ENCODE measurements at places on chromosomes 1 and 21.
A peak's percentile ranks its signal among the peaks of the same experiment; 100 is the strongest.

GRCh38 chr21:24014381-24014780, 1592.9 kb downstream of the MRPL39 start:
- no peak for DNase-seq

- no peak for DNase-seq
Observed at GRCh38 chr1:94304553-94304952, 67.2 kb upstream of the ARHGAP29 start.

GRCh38 chr1:243667591-243667990, 182.5 kb downstream of the AKT3 start:
- DNase-seq: no peak

GRCh38 chr1:5828308-5828935, 163.8 kb downstream of the NPHP4 start:
- no peak for DNase-seq

GRCh38 chr1:2429780-2430591, 17.6 kb upstream of the PEX10 start:
- DNase-seq: no peak

GRCh38 chr1:228666686-228667623, 68.3 kb upstream of the RHOU start:
- no peak for DNase-seq

GRCh38 chr1:60842304-60842703, 240.1 kb upstream of the NFIA start:
- DNase-seq: no peak

- no peak for DNase-seq
Observed at GRCh38 chr1:41418857-41419583, 57.8 kb downstream of the FOXO6 start.

DNA sequence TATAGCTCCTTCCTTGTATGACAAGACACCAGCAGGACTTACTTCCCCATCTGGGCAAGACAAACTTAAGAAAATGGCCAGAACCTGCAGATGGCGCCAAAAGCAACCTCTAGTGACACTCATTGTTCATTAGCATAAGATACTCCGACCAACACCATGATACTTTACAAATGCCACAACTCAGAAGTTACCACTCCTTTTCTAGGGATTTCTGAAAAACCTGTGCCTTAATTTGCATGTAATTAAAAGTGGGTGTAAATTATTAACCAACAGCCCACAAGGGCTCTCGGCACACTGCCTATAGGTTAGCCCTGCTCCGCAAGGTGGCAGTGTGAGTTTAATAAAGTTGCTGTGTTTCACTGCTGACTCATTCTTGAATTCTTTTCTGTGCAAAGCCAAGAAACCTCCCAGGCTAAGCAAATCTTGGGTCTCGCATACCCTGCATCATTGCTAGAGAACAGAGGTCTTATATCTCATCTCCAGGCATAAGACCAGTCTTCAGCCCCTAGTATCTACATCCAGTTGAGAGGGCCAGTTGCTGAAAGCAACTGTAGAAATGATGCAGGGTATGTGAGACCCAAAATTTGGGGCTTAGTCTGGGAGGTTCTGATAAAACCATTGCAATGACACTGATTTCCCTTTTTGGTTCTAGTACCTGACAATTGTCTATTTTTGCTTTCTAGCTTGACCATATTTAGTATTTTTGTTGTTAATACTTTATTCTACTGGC, 86.4 kb downstream of the FAF1 start:
- DNase-seq: peak; percentile 19

DNA sequence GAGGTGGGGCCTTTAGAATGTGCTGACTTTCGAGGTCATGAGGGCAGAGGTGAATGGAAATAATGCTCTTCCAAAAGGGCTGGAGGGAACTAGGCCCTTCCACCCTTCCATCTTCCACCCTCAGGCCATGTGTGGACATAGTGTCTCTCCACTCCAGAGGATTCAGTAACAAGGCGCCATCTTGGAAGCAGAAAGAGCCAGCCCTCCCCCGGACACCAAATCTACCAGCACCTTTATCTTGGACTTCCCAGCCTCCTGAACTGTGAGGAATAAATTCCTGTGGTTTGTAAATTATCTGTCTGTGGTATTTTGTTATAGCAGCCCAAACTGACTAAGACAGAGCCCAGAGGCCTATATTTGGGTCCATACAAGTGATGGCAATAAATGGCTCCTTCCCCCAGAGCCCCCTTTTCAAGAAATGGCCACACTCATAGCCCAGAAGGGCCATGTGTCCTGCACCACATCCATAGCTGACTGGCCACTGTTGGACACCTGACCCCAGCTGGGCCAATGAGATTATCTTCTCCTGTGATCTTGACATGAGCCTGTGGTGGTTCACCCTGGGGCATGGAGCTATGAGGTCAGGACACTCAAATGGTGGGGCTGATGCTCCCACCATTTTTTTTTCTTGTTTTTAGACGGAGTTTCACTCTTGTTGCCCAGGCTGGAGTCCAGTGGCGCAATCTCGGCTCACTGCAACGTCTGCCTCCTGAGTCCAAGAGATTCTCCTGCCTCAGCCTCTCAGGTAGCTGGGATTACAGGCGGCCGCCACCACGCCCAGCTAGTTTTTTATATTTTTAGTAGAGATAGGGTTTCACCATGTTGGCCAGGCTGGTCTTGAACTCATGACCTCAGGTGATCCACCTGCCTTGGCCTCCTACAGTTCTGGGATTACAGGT, 114.9 kb downstream of the RRAGC start:
- DNase-seq: no peak

- no peak for DNase-seq
Observed at GRCh38 chr1:152397474-152397873, 16.6 kb downstream of the CRNN start.

DNA sequence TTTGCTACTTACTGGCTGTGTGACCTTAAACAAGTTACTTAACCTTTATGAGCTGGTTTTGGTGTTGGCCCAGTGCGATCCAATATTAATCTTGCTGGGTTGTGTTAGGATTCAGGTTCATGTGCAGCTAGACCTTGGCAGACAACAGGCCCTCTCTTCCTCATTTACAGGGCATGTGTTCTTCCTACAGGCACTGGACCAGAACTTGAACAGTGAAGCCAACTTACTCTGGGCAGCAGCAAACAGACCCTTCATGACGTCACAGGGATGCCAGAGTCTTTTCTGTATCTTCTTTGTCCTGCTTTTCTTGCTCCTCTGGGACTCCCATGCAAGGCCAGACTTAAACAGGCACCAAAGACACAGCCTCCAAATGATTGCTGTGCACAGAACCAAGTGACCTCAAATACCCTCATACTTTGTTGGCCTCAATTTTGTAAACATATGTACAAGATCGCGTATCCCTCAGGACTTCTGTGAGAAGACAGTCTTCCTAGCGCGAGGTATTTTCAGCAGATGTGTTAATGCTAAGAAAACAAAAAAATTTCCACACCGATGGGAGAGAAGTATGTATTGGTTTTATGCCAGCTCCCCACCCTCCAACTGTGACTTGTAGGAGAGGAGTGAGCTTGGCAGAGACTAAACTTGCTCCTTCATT, 73.7 kb downstream of the URB2 start:
- DNase-seq: no peak

GRCh38 chr1:217539510-217539909, 91.4 kb downstream of the GPATCH2 start:
- DNase-seq: no peak

- DNase-seq: peak; percentile 10
Observed at GRCh38 chr1:198713081-198713480, 74.2 kb downstream of the PTPRC start.

DNA sequence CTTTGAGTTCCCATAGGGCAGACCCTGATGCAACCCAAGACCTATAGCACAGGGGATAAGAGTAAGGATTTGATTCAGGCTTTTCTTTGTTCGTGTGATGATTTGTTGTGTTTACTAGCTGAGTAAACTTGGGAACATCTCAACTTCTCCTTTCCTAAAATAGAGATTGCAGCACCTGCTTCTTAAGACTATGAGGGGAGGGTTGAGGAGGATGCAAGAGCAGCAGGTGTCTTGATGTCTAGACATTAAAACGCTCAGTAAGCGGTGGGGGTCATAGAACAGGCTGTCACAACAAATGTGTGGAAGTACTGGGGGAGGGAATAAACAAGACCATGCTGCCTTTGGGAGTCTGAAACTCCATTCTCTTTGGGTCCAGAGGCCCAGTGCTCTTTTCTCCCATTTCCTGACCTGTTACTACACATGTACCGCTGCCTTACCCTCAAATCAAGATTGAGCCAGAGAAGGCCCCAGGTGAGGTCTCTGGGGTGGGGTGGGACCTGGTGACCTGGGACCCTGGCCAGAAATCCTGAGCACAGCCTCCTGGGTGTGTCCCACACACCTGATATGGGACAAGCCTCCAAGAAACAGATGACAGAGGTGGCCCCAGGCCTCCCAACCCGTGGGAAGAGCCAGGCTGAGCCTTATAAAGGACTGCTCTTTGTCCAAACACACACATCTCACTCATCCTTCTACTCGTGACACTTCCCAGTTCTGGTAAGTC, at the start of gene S100A7A:
TSS of gene S100A7A (plus strand) at position 671 of the 721 bp plus-strand sequence. CDS start 1,563 bp downstream, outside the sequence.
- no peak for DNase-seq

GRCh38 chr21:39010629-39011404, 172.4 kb downstream of the PSMG1 start:
- DNase-seq: no peak

GRCh38 chr1:245802941-245803665, 648.3 kb downstream of the KIF26B start:
- no peak for DNase-seq

DNA sequence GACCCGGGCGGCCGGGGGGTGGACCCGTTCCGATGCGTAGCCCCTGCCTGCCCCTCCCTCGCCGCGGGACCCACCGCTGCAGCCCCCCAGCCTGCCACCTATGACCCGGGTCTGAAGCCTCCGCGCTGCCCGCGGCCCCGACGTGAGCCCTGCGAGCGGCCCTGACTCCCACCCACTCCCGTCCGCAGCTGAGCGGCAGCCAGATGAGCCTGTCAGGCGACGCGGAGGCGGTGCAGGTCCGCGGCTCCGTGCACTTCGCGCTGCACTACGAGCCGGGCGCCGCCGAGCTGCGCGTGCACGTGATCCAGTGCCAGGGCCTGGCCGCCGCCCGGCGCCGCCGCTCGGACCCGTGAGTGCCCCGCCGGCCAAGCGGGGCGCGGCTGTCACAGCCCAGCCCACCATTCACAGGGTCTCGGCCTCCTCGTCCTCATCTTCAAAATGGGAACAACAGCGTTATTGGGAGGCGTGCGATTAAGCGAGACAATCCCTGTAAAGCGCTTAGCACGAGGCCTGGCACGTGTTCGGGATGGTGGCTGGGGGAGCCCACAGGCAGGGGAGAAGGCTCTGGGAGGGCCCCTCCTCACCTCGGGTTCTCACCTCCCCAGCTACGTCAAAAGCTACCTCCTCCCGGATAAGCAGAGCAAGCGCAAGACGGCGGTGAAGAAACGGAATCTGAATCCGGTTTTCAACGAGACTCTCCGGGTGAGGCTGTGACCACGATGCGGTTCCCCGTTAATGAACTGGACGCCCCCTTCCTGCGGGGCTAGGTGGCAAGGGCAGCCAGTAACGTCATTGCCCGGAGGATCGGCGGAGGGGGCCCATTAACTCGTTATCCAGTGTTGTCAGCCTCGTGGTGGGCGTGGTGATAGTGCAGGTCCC, 8.2 kb downstream of the SYTL1 start:
- no peak for DNase-seq

DNA sequence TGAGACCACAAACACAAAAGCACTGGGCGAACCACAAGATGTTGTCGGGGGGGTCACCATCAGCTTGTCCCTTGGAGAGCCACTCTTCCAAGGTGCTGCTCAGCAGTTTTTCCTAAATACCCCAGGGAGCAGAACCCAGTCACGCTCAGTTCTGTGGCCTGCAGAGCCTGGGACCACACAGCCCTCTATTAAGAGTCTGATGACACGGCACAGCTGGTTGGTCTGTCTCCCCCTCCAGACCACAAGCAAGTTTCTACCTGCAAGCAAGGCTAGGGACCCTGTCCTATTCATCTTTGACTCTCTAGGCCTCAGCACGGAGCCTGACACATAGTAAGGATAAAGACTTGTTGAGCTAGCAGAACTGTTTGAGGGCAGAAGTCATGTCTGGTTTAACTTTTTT, 28.5 kb downstream of the SLC9A1 start:
- DNase-seq: no peak

GRCh38 chr1:36177589-36178431, 21.9 kb downstream of the MAP7D1 start:
- DNase-seq: no peak

- peak; percentile 31 for DNase-seq
Observed at GRCh38 chr1:99503276-99503747, 142.6 kb upstream of the PALMD start.
